Stimulated activated CD4-positive, alpha-beta T cell treated with anti-CD3 and anti-CD28 coated beads, Interleukin-2, amount 100 ng/mL, for 48 hours (primary cell): ENCODE measurements at places on chromosomes 13 and 19.

GRCh38 chr13:76634431-76635191, 251.6 kb downstream of the KCTD12 start:
- DNase-seq: no peak

DNA sequence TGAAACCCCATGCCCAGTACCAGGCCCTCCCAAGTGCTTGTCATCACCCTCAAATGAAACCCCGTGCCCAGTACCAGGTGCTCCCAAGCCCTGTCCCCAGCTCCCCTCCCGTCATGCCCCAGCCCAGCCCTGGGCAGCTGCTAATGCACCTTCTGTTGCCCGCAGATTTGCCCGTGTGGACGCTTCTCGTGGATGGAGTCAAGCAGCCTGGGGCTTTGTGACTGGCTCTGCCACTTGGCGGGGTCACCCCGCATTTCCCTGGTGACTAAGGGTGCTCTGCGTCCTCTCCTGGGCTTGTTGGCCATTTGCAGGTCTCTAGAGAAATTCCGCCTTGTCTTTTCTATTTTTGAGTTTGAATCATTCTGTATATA, 82.7 kb downstream of the ATP11A start:
- no peak for DNase-seq

DNA sequence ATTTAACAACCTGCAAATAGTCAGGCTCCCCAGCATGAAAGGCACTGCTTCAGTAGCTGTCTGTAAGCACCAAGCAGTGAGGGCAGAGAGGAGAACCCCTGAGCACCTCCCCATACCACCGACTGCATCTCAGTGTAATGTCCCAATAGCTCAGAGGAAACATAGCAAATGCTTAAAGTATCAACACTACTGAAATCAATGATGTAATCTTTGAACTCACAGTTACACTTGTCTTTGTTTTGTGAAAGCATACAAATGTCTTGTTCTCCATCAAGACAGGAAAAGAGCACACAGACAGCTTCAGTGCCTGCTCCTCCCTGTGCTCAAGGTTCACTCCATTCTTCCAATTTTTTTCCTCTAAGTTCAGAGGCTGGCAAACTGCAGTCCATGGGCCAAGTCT, 94.7 kb downstream of the IRS2 start:
- no peak for DNase-seq

DNA sequence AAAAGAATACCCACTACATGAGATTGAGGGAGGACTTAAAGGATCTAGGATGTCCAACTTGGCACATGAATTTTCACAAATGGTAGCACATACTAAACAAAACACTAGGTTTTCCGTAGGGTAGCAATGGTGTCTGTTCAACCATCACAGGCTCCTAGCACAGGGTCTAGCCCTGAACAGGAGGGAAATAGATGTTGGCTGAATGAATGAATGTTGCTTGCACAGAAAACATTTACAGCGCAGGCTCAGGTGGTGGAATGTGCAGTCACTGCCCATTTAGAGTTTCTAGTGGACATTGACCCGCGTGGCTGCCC, 1.9 kb upstream of the MYCBP2 start:
- no peak for DNase-seq

DNA sequence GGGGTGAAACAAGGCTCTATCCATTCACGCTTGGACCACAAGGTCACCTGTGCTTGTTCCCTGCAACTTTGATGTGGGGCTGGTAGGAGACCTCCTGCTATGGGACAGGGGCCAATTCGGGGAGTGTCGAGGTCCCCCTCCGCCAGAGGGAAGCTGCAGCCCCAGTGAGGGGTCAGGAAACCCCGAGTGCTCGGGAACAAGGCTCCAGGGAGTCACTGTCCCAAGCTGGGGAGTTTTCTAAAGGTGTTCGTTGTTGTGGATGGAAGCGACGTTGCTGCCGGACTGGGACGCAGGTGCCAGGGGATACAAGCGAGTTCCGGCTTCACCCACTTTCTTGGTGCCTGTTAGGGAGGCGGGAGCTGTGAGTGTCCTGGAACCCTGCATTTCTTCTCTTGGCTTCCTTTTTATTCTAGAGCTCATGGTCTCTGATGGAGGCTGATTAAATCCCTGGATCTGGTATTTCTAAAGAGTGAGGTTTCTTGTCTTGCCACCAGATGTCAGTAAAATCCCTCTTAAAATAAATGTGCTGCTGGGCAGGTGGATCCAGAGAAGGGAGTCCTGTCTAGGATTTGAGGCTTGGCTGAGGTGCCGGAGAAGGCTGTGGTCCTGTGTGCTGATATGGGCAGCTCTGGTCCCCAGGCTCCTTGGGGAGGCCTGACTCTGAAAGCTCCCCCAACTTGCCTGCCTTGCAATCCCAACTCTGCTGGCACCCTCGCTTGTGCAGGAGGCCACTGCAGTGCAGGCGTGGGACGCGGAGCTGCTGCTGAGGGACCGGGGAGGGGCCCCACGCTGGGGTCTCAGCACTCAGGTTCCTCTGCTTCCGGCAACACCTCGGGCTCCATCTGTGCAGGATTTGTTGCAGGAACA, 153.9 kb downstream of the TEX29 start:
- no peak for DNase-seq

DNA sequence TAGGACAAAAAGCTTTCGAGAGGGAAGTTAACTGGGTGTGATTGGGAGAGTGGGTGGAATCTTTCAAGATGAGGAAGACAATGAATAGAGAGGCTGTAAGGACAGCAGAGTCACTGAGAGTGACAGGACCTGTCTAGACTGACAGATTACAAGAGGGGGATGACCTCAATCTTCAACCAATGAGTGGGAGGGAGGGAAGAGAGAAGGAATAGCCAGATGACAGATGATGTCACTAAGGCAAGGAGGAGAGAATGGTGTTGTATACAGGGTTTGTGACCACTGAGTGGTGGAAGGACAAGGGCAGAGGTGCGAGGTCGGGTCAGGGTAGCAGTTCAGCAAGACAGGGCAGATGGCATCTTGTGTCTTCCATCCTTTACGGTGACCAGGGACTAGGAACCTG, 5.8 kb upstream of the ILF3 start:
- no peak for DNase-seq
